ENCODE measurements at places on chromosomes 13 and 19.

DNA sequence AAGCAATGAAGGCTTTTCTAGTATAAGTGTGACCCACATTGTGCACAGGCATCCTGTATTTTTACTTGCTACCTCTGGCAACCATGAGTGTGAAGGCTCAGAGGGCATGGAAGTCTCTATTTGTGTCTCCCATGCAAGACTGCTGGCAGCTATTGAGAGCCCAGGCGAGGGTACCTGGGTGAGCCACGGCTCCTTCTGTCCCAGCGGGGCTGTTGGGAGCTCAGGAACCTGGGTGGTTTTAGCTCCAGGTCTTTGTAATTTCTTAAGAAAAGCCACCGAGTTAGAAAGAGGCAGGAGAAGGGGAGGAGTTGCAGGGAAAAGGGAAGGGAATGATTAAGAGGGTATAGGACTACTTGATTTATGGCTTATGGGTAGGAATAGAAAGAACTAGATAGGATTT, 190.4 kb upstream of the SOX1 start:
- no peak for DNase-seq

DNA sequence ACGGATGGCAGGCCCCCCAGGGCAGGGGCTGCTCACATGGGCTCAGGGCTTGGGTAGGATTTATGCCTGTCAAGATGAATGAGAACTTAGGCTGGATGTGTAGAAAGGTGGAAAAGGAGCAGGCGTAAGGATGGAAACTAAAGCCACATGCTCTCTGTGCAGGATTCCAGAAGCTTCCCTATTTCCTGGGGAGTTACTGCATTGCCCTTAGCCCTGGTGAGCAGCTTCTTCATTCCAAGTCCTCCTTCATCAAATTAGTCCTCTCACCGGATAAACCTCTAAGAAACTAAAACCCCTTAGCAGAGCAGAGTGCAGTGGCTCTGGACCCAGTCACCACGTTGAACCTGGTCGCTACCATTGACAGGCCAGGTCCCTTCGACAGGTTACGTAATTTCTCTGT, 7.4 kb downstream of the ATP12A start:
- DNase-seq: no peak

- DNase-seq: no peak
Measured at GRCh38 chr13:85638815-85639393, 160.3 kb downstream of the SLITRK6 start.

DNA sequence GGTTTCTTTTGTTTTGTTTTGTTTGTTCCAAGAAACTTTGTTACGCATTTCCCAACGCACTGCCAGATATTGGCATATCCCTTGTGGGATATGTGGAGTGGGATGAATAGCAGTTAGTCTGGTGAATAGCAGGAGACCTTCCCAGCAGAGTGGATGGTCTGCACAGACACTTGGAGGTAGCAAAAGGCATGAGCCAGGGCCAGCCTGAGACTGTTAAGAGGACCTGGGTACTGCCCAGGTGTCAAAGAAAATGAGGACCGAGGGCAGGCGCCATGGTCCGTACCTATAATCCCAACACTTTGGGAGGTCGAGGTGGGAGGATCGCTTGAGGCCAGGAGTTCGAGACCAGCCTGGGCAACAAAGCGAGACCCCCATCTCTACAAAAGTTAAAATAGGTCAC, 13.5 kb upstream of the PDCD5 start:
- no peak for DNase-seq

DNA sequence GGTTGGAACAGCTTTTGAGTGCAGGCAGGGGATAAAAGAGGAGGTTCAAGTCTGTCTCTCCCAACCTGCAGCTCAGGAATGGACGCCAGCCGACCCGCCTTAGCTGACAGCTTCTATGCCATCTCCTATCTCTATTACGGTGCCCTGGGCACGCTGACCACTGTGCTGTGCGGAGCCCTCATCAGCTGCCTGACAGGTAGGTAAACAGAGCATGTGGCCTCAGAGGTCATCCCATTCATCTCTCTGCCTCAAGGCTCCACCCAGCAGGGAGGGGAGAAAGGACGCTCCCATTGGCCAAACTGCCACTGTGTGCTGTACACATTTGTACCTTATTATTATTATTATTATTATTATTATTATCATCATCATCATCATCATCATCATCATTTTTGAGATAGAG, 16.5 kb downstream of the SLC5A5 start:
- no peak for DNase-seq

DNA sequence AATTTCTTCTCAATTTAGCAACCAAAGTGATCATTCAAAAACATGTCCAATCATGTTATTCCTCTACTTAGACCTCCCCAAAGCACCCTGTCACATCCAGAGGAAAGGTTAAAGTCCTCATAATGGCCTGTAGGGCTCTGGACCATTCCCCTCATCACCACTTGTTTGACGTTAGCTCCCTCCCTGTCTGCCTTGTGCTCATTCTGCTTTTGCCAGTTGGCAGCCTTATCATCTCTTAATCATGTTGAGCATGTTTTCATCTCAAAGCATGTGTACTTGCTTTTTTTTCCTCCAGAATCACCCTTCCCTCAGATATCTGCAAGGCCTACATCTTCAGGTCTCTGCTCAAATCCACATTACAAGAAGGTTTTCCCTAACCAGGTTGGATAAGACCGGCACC, 25.9 kb downstream of the UBAC2 start:
- DNase-seq: peak; percentile 50

DNA sequence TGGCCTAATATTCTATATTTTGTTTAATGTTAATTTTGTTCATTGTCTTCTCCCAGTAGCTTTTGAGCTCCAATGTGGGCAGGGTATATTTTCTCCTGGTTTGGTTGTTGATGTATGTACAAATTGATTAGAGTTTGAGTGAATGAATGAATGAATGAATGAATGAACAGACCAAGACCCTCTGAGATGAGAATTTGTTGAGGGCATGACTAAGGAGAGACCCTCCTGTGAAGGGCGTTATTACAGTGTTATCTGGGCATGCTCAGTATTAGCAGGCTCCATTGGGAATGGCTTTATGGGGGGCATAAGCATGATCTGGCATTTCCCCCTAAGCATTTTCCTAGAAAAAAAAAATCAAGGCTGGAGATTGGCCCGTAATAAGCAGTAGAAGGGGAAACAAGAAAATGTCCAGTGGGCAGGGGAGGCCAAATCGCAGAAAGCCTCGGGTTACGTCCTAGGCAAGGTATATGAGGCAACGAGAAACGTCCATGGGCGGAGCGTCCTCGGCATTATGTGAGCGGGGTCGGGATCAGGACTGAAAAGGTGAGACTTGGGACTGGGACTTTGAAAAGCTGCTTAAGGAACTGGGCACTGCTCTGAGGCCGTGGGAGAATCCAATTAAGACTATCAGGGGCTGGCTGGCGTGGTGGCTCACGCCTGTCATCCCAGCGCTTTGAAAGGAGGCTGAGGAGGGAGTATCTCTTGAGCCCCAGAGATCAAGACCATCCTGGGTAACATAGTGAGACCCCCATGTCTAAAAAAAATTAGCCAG, 904 bp upstream of the ARHGAP33 start:
- DNase-seq: no peak

- DNase-seq: no peak
Measured at GRCh38 chr13:97342936-97343335, 91.0 kb upstream of the RAP2A start.

- DNase-seq: no peak
Measured at GRCh38 chr13:48159826-48160225, 64.9 kb upstream of the MED4 start.

GRCh38 chr19:1794424-1795172, 17.5 kb downstream of the ATP8B3 start:
- DNase-seq: no peak

DNA sequence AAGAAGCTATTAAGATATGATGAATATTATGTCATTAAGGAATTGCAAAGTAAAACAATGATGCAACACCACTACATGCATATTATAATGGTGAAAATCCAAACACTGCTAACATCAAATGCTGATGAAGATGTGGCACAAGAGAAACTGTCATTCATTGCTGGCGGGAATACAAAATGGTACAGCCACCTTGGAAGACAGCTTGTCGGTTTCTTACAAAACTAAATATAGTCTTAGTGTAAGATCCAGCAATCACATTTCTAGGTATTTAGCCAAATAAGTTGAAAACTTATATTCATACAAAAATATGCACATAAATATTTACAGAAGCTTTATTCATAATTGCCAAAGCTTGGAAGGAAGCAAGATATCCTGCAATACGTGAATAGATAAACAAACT, 114.9 kb upstream of the EDNRB start:
- DNase-seq: no peak

DNA sequence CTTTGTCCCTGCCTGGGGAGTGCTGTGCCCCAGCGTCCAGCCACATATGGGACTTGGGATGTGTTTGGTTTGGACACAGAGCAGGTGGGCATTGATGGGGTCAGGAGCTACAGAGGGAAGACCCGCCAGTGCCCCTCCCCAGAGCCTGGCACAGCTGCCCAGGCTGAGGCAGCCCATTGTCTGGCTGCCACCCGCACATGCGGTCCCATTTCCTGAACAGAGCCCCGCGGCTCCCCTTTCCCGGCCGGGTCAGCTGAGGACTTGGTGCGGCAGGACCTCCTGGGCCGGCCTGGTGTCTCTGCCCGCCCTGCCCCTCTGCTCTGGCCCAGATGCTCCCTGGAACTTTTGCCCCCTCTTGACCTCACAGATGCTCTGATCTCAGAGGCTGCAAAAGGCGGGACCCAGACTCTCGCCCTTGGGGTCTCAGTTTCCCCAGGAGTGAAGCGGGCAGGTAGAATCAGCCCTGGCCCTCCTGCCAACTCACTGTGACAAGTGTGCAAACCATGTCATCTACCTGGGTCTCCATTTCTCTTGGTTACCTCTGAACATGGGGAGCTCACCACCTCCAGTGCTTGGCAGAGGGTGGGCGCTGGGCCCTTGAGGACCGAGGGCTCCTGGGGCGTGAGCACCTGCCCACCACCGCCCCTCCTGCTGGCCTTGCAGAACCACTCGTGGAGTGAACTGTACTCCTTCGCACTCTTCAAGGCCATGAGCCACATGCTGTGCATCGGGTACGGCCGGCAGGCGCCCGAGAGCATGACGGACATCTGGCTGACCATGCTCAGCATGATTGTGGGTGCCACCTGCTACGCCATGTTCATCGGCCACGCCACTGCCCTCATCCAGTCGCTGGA, 17.8 kb downstream of the HCN2 start:
- DNase-seq: no peak

DNA sequence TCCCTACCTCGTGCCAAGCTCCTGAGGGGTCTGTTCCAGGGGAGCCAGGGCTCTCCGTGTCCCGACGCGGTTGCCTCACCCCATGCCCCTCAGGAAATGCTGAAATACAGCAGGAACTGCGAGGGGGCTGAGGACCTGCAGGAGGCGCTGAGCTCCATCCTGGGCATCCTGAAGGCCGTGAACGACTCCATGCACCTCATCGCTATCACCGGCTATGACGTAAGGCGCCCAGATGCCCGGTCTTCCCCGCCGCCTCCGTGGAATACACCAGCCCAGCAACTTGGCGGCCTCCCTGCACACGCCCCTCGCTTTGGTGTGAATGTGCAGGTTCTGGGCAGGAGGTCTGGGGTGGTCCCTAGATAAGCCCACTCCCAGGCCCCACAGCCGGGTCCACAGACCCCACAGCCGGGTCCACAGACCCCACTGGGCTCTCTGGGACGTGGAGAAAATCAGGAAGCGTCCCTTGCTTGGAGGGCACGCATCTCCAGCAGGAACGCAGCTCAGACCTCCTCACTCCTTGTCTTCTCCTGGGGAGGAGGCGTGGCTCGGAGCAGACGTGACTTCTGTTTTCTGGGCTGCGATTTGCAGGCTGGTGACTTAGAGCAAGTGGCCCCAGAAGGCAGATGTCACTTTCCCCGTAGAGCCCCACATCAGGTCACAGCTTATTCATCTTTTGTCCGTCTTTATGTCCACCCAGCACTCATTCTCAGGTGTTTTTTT, 19.4 kb upstream of the F7 start:
- no peak for DNase-seq

- no peak for DNase-seq
Measured at GRCh38 chr13:33089311-33089710, 73.1 kb downstream of the KL start.

GRCh38 chr13:106958621-106959048, 390.7 kb upstream of the ARGLU1 start:
- no peak for DNase-seq

DNA sequence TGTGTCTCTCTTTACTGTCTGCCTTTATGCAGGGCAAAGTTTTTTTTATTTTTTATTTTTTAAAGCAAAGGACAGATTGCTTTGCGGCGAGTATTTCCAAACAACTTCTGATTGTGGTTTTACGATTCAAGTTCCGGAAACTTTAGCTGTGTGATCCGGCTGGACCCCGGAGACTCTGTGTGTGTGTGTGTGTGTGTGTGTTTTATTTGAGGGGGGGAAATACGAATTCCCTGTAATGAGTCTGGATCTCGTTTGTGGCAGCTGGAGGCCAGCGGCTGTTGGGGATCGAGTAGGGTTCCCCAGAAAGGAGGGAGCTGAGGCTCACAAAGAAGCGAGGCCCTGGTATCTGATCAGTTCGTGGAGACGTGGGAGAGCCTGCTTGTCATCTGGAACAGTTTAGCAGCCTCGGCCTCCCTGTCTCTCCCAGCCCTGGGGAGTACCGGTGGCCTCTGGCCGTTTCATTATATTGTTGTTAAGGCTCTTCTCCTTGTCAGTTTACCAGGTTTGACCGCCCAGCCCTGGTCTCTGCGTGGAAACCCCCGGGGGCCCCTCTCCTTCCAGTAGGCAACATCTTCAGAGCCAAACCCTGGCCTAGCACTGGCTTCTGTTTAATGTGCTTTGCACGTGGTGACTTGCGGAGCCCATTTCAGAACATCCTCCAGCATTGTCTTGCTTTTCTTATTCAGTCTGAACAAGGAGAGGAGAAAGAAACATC, 1.3 kb downstream of the FARP1 start:
- peak; percentile 26 for DNase-seq

DNA sequence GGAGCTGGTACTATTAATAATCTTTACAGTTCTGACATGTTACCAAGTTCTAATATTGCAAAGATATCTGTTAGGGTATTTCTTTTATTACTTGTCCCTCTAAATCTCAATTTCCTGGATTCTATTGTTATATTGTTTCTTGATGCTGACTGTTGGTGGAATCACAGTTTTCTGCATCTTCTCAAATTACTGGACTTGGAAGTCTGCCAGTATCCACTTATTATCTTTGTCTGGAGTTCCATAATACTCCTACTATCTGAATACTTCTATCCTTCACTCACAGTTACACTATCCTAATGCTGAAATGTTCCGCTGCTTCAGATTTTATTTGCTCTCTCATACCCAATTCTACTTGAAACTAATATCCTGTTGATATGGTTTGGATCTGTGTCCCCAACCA, 1985.7 kb upstream of the PRR20A start:
- no peak for DNase-seq

GRCh38 chr13:67087527-67087926, 142.6 kb downstream of the PCDH9 start:
- no peak for DNase-seq

GRCh38 chr13:110578363-110578762, 16.8 kb upstream of the RAB20 start:
- DNase-seq: no peak

Data from hematopoietic multipotent progenitor cell treated with erythropoietin and hydrocortisone succinate and interleukin-3 and kit ligand, for 6 days (in vitro differentiated cells).